ENCODE measurements at places on chromosomes 3 and 15.

GRCh38 chr15:94346282-94346681 lies 114.9 kb downstream of the MCTP2 start:
- peak; percentile 29 for DNase-seq

GRCh38 chr3:98567666-98568270 lies 25.6 kb downstream of the CPOX start:
- no peak for DNase-seq

- DNase-seq = no peak
Measured at GRCh38 chr3:22977042-22977441, 226.1 kb upstream of the UBE2E2 start.

- DNase-seq = no peak
Measured at GRCh38 chr3:21804330-21804729, 53.3 kb upstream of the ZNF385D start.

DNA sequence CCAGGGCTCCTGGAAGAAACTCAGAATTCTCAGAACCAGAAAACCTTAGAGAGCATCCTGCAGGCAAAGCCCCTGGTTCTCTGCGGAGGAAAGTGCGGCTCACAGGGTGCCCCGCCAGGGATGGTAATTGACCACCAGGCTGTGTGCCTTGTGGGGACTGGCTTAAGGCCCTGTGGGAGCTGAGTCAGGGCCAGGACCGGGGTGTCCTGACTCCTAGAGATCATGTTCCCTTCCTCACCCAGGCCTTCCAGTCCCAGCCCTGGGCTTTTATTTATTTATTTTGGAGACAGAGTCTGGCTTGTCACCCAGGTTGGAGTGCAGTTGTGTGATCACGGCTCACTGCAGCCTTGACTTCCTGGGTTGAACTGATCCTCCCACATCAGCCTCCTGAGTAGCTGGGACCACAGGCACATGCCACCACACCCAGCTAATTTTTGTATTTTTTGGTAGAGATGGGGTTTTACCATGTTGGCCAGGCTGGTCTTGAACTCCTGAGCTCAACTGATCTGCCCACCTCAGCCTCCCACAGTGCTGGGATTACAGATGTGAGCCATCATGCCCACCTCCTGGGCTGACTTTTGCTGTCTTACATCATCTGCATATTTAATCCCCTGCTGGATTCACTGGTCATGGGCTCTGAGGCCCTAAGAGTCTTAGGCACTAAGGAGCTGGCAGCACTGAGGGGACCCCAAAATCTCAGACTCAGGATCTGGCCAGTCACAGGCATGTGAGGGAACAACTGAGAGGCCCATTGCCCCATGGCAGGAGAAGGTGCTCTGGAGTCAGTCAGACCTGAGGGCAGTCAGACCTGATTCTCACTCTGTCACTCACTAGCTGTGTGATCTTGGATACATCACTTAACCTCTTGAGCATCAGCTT lies 20.4 kb upstream of the LAMP3 start:
- DNase-seq = no peak

GRCh38 chr3:188421836-188422540 lies 268.0 kb downstream of the LPP start:
- DNase-seq = no peak

DNA sequence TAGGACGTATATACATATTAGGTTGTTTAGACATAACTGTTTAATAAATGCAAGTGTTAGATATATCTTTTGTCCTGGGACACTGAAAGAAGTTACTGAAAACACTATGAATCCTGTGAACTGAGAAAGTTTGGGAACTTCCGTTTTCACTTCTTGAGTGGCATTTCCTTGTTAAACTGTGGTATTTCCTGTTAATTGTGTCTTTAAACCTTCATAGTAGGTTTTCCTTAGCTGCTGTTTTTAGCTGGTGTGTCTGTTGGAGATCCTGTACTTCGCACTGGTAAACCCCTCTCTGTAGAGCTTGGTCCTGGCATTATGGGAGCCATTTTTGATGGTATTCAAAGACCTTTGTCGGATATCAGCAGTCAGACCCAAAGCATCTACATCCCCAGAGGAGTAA lies 37.1 kb downstream of the ATP6V1A start:
- DNase-seq = peak; percentile 87

DNA sequence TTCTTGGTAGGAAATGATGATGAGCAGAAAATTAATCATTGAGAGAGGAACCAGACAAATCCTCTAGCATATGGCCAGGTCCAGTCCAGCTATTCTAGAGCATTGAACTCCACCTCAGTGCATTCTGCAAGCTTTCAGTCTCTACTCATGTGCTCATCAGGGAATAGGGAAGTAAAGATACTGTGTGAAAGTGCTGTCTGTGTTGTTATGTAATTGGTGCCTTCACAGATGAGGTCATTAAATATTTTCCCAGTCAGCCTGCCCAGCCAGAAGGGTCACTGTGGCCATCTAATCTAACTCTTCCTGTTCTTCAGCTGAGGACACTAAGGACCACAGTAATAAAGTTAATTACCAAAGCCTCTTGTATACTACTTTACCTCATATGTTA lies 28.2 kb downstream of the C3orf62 start:
- DNase-seq = peak; percentile 48

- DNase-seq = no peak
Measured at GRCh38 chr3:186075931-186076567, 32.8 kb downstream of the ETV5 start.

GRCh38 chr3:149575213-149575960 lies 82.4 kb downstream of the WWTR1 start:
- DNase-seq = peak; percentile 76

DNA sequence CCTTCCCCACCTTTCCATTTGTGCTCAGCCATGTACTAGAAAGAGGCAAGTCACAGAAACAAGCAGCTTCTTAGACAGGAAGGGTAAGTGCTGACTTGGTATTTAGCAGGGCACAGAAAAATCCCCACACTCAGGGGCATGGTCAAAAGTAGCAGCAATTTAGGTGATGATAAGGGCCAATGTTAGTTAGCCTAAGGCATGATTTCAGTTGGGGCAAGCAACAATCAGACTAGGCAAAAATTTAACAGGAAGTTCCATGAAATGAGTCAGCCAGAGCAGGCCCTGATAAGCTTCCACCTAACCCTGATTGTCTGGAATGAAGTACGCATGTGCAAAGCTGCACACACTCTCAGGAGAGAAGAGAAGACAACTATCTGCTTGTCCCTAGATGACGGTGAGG lies 423.4 kb upstream of the UBE2E2 start:
- DNase-seq = no peak

DNA sequence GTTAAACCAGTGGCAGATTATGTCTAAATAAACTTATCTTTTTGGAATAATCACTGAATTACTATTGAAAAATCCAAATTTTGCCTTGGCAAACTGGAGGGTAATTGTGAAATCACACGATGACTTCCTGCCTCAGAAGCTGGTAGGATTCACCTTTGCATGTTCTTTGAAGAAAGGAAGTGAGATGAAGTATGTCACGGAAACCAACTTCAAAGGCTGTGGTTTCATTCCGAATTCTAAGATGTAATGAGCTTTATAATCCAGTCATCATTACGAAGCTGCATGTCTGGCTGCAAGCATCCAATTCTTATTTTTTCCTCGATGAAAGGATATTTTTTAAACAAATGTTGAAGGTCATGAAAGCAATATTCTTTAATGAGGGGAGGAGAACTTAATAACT lies 15.0 kb upstream of the ZBED2 start:
- no peak for DNase-seq

DNA sequence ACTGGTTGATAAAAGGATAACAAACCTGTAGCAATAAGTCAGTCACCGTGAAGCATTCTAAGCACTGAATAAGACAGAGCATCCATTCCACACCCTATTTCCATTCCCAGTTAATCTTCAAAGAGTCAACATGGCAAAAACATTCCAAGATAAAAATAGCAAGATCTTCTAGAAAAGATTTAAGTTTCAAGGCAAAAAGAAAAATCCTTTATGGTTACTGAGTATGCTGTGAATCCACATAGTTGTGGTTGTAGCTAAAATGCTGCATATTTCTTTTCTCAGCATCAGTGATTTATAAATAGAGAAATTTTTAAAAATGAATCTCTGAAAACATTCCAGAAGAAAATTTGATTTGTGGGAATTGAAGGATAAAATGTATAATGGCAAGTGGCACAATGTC lies 21.1 kb downstream of the GAP43 start:
- no peak for DNase-seq

GRCh38 chr3:196708467-196708866 lies 3.6 kb downstream of the CEP19 start:
- peak; percentile 91 for DNase-seq

DNA sequence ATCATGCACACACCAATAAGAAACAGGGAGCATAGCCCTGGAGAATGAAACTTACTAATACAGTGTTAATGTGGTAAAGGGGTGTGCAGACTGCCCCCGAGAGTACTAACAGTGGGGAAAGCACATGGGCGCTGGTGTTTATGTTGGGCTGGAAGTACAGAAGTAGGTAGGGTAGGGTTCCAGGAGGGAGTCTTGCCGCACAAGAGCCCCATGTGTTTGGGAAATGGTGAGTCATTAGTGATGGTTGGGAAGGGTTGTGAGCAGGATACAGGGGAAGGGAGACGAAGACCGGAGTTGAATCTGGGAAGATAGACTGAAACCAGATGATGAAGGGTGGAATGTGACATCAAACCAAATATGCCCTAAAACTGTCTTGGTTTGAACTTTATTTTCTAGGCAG lies 117.1 kb downstream of the THSD4 start:
- no peak for DNase-seq

DNA sequence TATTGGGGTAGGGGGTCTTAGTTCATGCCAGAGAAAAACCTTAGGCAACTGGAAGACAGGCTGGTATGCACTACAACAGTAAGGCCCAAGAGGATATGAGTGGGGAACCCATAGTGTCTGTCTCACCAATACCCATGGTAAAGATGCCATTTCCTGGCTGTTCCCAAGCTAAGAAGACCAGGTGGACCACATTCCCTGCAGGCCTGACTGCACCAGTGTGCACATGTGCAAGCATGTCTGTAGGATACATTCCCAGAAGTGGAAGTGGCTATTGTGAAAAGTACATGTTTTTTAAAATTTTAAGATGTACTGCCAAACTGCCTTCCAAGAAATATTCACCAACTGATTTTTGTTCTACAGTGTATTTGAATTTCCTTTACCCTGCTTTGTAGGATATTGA lies 207.3 kb upstream of the CTNNB1 start:
- DNase-seq = no peak

DNA sequence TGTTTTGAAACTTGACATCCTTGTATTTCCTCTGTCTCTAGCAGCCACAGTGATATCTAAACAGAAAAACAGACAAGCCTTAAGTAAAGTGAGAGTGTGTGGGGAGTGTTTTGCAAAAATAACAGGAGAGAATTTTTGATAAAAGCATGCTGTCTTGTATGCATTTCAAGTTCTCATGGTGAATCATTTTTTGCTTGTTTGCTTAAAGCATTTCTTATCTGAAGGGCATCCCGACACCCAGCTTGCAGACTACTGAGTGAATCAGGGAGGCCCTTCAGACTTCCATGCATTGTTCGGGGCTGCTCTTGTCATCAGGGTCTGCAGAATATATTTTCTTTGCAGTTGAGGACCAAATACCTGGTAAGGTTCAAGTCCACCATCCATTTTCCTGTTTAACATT lies 8.5 kb downstream of the CGNL1 start:
- peak; percentile 28 for DNase-seq

DNA sequence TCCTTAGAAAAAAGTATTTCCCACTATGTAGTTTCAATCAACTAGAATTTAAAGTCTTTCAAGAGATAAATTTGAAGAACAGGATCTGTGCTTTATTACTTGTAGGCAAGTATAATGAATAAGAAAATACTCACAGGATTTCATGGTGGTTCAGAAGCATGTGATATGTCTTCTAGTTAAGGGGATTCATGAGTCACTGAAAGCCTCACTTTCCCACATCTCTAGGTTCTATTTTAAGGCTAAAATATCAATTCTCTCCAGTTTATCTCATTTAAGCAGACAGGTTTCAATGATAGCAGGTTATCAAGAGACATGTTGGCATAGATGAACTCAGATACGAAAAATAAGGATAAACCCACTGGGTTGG lies 437.8 kb upstream of the BCHE start:
- no peak for DNase-seq

- DNase-seq = no peak
Measured at GRCh38 chr15:80932513-80932815, 57.2 kb downstream of the MESD start.

GRCh38 chr15:36817776-36818175 lies 238.3 kb downstream of the CDIN1 start:
- no peak for DNase-seq

GRCh38 chr3:117463276-117464115 lies 753.9 kb downstream of the TUSC7 start:
- no peak for DNase-seq

- no peak for DNase-seq
Measured at GRCh38 chr15:27086149-27086548, 115.2 kb downstream of the GABRG3 start.

- DNase-seq = peak; percentile 39
Measured at GRCh38 chr15:89129123-89129815, 41.0 kb downstream of the ABHD2 start.

DNA sequence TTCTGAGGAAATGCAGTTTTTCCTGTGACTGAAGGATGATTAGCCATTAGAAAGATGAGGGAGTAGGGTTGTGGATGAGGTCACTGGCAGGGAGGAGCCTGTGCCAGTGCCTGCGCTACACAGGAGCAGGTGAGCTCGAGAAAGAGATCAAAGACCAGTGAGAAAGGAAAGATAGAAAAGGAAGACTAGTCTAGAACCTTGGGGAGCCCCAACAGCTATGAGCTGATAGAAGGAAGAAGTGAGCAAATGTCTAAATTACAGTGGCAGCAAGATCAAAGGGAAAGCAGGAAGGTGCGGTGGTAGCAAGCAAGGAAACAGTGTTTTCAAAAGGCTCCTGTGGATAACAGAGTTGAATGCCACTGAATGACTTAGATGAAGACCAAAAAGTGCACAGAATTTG lies 39.6 kb downstream of the LNP1 start:
- no peak for DNase-seq

DNA sequence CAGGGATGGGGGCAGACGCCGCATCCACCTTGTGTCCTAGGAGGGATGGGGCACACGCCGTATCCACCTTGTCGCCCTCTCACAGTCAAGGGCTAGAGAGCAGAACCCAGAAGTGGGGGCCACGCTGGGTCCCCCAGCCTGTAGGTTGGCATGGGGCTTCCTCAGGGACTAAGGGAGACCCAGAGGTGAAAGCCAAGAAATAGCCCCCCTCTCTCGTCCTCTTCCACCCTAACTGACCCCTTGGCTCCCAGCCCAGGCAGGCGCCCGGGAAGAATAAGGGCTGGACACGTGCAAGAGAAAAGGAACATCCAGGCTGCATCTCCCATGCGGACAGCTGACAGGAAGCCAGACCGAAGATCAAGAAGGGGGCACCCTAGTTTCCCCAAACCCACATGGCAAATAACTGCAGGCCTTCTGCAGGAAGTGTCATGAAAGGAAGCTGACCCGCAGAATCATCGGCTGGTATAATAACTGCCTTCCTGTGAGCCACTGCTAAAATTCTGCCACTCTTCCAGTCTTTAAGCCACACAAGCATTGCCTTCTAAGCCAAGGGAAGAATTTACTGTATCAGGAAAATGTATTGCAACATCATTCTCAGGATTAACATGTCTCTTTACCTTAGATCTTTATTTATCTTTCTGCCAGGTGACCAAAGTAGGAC lies 38.5 kb upstream of the TFRC start:
- DNase-seq = no peak

GRCh38 chr3:120770891-120771290 lies 28.3 kb downstream of the GTF2E1 start:
- DNase-seq = no peak

GRCh38 chr3:177050501-177051237 lies 146.6 kb downstream of the TBL1XR1 start:
- DNase-seq = peak; percentile 63
